Colonic mucosa (tissue), 4 donors: ENCODE measurements at places on chromosomes 16 and 17. TPM values are rescaled to one million over a fixed set of nuclear protein-coding genes. Genes with fewer than 3 reads are reported as not detected.
A peak's percentile ranks its signal among the peaks of the same experiment; 100 is the strongest.

DNA sequence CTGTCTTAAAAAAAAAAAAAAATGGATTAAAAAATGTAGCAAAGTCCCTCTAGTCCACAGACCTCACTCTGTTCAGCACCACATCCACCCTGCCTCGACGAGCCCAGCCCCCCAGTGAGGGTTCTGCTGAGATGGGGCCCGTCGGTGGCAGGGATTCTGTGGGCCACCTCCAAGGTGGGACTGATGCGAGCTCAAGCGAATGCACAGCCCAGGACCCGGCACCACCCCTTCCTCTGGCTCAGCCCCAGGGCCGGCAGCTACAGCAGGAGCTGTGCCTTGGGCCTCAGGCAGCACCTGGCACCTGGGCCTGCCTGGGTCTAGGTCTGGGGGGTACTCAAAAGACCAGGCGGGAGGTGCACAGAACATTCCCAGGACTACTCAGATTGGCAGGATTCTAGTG lies 59.5 kb downstream of the ZNF778 start:
- no peak overlapping the region for H3K4me3 ChIP-seq
- no peaks in the 10 kb centered on the region for H3K27me3 ChIP-seq
- peaks cover 16% of the 10 kb centered on the region for H3K36me3 ChIP-seq
- H3K27ac ChIP-seq = no peak overlapping the region
- no peak for DNase-seq

DNA sequence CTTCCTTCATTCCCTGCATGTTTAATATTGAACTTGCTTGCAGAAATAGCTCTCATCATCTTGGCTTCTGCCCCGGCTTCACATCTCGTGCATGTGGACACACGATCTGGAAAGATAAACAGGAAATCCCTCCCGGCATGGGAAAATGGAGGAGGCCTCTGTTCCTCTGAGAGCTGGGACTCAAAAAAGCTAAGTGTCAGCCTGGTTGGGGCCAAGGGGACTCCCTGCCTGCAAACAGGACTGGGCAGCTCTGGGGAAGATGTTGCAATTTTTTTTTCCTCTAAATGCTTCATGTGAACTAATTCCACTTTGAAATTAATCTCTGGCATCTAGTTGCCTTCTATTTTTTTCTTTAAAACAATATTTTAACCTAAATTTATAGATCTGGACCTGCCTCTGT lies 24.8 kb downstream of the ITPRIPL2 start:
- DNase-seq = peak; percentile 76
- no peaks in the 10 kb centered on the region for H3K36me3 ChIP-seq
- H3K4me1 ChIP-seq = peaks cover 18% of the 10 kb centered on the region
- H3K27me3 ChIP-seq = no peaks in the 10 kb centered on the region
- H3K27ac ChIP-seq = no peak overlapping the region

DNA sequence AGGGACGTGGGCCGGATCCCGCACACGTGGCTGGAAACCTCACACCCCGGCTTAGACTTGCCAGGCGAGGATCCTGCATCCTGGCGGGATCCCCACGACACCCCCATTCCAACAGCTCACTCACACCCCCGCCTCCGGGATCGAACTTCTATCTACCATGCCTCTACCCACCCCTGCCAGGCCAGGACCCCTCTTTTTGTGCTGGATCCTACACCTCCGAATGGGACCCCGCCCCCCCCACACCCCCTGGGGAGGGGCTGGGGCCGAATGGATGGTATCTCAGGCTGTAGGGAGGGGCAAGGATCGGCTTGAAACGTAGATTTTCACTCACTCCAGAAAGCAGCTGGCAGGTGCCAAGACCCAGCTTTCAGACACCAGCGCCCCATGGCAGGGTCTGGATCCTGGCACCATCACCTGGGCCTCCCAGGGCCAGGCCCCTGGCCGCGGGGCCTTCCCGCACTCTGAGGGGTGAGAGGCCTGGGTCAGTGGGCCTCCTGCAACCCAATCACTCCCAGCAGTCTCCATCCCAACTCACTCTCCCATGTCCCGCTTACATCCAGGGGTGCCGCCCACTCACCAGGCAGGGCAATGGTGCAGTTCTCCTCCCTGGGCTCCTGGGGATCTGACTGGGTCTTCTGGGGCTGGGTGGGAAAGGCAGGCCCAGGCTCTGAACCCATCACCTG lies 6.7 kb downstream of the PRSS36 start:
- DNase-seq = peak; percentile 50
- H3K4me3 ChIP-seq = peak overlapping the region; percentile 40
- no peaks in the 10 kb centered on the region for H3K36me3 ChIP-seq
- no peaks in the 10 kb centered on the region for H3K27me3 ChIP-seq

GRCh38 chr17:27239046-27239445 lies 54.9 kb upstream of the WSB1 start:
- H3K27ac ChIP-seq = no peak overlapping the region
- H3K36me3 ChIP-seq = no peaks in the 10 kb centered on the region
- DNase-seq = no peak
- H3K4me3 ChIP-seq = no peak overlapping the region

GRCh38 chr16:64206862-64207261 lies 915.0 kb downstream of the CDH11 start:
- no peak overlapping the region for H3K4me3 ChIP-seq
- no peaks in the 10 kb centered on the region for H3K27me3 ChIP-seq
- H3K36me3 ChIP-seq = no peaks in the 10 kb centered on the region
- no peak for DNase-seq
- H3K4me1 ChIP-seq = no peaks in the 10 kb centered on the region

GRCh38 chr16:56686758-56687157 lies 4.5 kb downstream of the MT1X start:
- no peak overlapping the region for H3K4me3 ChIP-seq
- H3K36me3 ChIP-seq = no peaks in the 10 kb centered on the region
- no peaks in the 10 kb centered on the region for H3K27me3 ChIP-seq
- H3K4me1 ChIP-seq = peaks cover 9% of the 10 kb centered on the region

The ABCC11 gene
- total RNA-seq = not detected

GRCh38 chr17:50557630-50558029 lies 2.9 kb upstream of the CACNA1G start:
- DNase-seq = no peak
- no peak overlapping the region for H3K4me3 ChIP-seq
- no peak overlapping the region for H3K27ac ChIP-seq
- H3K27me3 ChIP-seq = peaks cover 37% of the 10 kb centered on the region

The OVCA2 gene
- total RNA-seq = 41.0 TPM

DNA sequence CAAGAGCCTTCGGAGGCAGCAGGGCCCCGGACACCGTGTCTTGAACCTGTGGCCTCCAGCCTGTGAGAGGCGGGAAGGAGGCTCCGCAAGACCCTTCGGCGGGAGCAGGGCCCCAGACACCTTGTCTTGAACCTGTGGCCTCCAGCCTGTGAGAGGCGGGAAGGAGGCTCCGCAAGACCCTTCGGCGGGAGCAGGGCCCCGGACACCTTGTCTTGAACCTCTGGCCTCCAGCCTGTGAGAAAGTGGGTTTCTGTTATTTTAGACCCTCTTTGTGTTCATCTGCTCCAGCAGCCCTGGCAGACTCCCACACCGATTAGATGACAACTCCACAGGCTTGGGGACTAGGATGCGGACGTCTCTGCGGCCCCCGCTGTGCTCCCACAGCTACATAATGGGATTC lies 30.0 kb downstream of the FBXO31 start:
- no peaks in the 10 kb centered on the region for H3K4me1 ChIP-seq
- H3K4me3 ChIP-seq = no peak overlapping the region
- no peak for DNase-seq
- H3K27ac ChIP-seq = no peak overlapping the region
- no peaks in the 10 kb centered on the region for H3K27me3 ChIP-seq
- peaks cover 5% of the 10 kb centered on the region for H3K36me3 ChIP-seq

DNA sequence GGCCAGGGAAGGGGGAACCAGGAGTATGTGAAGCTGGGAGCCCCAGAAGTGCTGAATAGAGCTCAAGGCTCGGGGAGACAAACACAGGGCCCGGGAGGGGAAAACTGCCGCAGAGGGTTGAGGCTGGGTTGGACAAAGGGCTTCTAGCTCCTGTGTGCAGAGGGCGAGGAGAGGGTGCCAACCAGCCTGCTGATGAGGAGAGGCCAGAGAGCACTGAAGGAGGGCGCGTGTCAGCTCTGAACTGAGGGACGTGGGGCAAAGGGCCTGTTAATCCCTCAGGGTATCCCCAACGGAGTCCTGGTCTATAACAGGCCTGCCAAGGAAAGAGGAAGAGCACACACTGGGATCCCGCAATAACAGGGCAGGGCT lies 151.3 kb downstream of the C16orf78 start:
- no peaks in the 10 kb centered on the region for H3K27me3 ChIP-seq
- H3K4me1 ChIP-seq = no peaks in the 10 kb centered on the region
- DNase-seq = no peak
- no peak overlapping the region for H3K27ac ChIP-seq
- no peak overlapping the region for H3K4me3 ChIP-seq

- no peak overlapping the region for H3K27ac ChIP-seq
- no peak overlapping the region for H3K4me3 ChIP-seq
- no peak for DNase-seq
- no peaks in the 10 kb centered on the region for H3K36me3 ChIP-seq
Measured at GRCh38 chr17:64115822-64116534, 14.0 kb downstream of the ERN1 start.

GRCh38 chr16:21218153-21218552 lies 6.8 kb upstream of the ZP2 start:
- H3K4me3 ChIP-seq = no peak overlapping the region
- no peaks in the 10 kb centered on the region for H3K27me3 ChIP-seq
- no peak for DNase-seq
- no peaks in the 10 kb centered on the region for H3K4me1 ChIP-seq
- H3K27ac ChIP-seq = no peak overlapping the region

GRCh38 chr17:55420776-55421178 lies 858 bp downstream of the MMD start:
- DNase-seq = peak; percentile 58
- H3K4me1 ChIP-seq = peaks cover 3% of the 10 kb centered on the region
- peak overlapping the region; percentile 70 for H3K4me3 ChIP-seq
- H3K36me3 ChIP-seq = no peaks in the 10 kb centered on the region

DNA sequence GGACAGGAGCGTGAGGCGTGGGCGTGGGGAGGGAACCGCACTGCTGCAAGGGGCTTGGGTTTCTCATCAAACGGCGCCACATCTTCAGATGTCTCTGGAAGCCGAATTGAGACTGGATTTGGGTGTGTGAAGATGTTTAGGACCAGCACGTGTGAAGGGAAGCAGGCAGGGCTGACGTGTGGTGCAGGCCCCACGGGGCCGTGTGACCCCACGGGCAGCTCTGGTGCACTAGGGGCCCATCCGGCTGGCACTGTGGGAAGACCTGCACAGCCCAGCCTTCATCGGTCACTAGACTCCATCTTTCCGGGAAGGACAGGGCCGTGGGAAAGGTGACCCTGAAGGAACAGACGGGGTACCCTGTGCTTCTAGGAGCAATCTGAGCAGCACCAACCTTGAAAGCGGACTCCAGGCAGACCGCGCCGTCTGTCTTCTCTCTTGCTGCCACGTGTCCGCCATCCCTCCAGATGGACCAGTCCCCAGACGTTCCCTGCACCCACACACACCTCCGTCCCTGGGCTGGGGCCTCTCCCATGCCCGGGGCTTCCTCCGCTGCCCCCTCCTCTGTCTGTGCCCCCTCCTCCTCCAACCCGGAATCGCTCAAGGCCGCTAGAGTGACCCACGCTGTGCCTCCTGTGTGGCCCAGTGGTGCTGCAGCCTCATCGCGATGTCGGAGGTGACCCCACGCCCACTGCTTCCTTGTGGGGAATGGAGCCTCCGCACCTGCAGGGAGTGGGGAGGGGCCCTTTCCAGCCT lies 23.4 kb upstream of the CBFA2T3 start:
- H3K27ac ChIP-seq = no peak overlapping the region
- peaks cover 6% of the 10 kb centered on the region for H3K27me3 ChIP-seq
- no peak overlapping the region for H3K4me3 ChIP-seq

The SEZ6L2 gene
- 11.2 TPM for total RNA-seq

The KCNJ18 gene
- not detected for total RNA-seq

DNA sequence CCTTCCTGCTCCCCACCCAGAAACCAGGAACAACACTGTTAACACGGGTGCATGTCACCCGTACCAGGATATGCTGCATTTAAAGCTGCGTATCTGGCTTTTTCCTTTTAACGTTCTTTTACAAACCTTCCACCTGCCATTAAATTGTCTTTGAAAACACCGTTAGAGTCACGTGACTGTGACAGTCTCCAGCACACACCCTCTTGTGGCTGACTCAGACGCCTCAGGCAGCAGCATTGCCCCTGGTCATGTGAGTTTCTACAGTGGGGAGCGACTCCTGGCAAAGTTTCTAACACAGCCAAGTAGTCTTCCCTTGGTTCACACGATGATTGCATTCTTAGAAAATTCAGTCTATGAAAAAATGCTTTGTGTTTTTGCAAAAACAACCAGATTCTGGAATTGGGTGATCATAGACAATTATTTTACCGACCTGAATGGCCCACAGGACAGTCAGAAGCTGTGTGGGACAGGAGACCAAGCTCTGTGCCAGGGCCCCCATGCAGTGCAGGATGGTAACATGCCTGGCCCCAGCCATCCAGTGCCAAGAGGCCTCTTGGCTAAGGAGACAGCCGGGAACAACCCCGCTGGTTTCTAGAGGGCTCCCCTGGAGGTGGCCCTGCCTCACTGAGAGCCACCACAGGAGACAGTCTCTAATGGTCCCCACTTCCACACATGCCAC lies 199.1 kb downstream of the KATNIP start:
- peak; percentile 79 for DNase-seq
- no peak overlapping the region for H3K4me3 ChIP-seq
- no peak overlapping the region for H3K27ac ChIP-seq
- H3K36me3 ChIP-seq = no peaks in the 10 kb centered on the region
- no peaks in the 10 kb centered on the region for H3K4me1 ChIP-seq

DNA sequence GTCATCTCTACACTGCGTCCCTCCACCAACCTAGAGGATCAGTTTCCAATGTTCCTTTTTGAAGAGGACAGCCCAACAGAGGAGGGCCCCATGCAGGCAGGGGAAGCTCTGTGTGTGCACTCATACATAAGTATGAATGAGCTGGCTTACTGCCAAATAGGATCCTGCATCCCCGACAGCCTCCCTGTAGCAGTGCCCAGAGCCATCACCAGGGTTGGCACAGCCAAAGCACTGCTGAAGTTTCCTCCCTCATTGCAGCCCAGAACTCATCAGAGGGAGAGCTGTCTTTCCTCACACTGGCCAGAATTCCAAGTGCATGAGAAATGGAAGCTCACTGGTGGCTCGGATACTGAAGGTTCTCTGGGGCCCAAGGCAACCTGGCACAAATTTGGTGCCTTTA lies 114.4 kb downstream of the ASIC2 start:
- no peak overlapping the region for H3K27ac ChIP-seq
- H3K4me1 ChIP-seq = no peaks in the 10 kb centered on the region
- DNase-seq = no peak
- no peaks in the 10 kb centered on the region for H3K36me3 ChIP-seq
- H3K27me3 ChIP-seq = no peaks in the 10 kb centered on the region

The NUFIP2 gene
- total RNA-seq = 39.9 TPM

- DNase-seq = no peak
- no peaks in the 10 kb centered on the region for H3K36me3 ChIP-seq
- H3K4me3 ChIP-seq = no peak overlapping the region
Measured at GRCh38 chr17:49552070-49552751, 23.5 kb upstream of the NXPH3 start.

The ABCA3 gene
- 1.3 TPM for total RNA-seq

- H3K27me3 ChIP-seq = no peaks in the 10 kb centered on the region
- H3K4me1 ChIP-seq = no peaks in the 10 kb centered on the region
- no peak overlapping the region for H3K27ac ChIP-seq
- peak; percentile 47 for DNase-seq
- H3K36me3 ChIP-seq = no peaks in the 10 kb centered on the region
Measured at GRCh38 chr17:70563281-70563820, 394.0 kb downstream of the KCNJ2 start.

The IL17C gene
- total RNA-seq = not detected
